AML-193 (cell line): ENCODE measurements at places on chromosomes 6 and 20.

GRCh38 chr6:32697031-32697430 is 30.6 kb upstream of the HLA-DQB1 start:
- no peak for DNase-seq

GRCh38 chr6:33249732-33250630 is 21.7 kb downstream of the VPS52 start:
- no peak for DNase-seq

DNA sequence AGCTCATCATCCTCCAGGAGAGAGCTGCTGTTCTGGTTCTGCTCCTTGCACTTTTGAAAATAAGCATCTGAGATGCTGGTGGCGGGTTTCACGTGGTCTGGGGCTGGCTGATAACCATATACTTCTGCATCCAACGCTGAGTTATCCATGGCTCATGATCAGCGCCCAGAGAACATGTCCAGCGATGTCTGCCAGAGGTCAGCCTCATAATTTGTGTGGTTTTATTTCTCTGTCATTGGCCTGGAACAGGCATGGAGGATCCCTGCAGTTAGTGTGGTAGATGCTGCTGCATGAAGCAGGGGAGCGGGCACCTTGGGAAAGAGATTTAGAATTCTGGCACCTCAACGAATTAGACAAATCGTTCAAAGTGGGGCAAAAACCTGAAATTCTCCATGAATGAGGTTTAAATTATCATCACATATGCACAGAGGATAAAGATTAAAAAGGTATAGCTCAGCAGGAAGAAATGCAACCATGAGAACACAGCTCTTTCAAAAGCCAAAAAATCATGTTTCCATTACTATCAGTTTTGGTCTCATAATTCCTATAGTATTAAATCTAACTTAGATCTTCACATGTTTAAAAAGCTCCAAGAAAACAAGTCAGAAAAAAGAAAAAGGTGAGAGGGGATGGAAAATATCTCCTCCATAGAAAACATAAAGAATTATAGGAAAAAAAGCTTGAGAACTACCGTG is 157.2 kb downstream of the SOD2 start:
- DNase-seq, result no peak

DNA sequence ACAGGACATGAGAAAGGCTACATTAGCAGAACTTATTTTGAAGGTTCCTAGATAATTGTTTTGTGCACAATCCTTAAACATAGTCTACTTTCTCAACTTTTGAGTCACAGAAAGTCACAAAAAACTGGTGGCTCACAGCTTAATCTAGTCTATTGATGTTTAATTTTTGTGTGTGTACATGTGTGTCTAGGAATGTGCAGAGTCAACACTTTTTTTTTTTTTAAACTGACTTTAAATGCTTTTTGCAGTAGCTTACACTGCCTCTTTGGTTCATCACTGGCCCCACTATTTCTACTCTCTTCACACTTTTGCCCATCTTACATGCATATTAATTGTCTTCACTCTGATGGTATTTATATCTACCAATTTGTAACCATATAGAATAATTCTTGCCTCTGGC is 566.9 kb downstream of the BCKDHB start:
- DNase-seq, result no peak

- DNase-seq, result no peak
These were observed 2.3 kb downstream of the BMP6 start for GRCh38 chr6:7727946-7728854.

- DNase-seq, result peak; percentile 41
These were observed 102.8 kb upstream of the TFAP2D start for GRCh38 chr6:50610562-50610961.

GRCh38 chr6:88650029-88650619 is 313.3 kb downstream of the RNGTT start:
- DNase-seq, result no peak

- no peak for DNase-seq
These were observed 100.9 kb downstream of the FUT9 start for GRCh38 chr6:96116674-96117073.

GRCh38 chr6:80967609-80968008 is 784.9 kb downstream of the TENT5A start:
- no peak for DNase-seq

DNA sequence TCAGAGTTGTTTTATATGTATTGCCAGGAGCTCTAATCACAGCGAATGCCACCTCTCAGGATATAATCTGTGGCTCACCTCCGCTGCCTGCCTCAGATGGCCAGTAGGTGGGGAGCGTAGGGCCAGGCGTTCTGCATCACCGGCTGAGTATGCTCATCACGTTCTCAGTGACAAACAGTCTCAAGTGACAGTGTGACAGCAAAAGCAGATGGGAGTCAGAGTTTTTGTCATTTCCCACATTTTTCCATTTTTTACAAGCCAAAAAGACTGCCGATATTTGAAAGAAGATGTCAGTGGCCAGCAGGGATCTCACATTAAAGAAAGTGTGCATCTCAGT is 208.7 kb downstream of the ALDH8A1 start:
- DNase-seq, result no peak

DNA sequence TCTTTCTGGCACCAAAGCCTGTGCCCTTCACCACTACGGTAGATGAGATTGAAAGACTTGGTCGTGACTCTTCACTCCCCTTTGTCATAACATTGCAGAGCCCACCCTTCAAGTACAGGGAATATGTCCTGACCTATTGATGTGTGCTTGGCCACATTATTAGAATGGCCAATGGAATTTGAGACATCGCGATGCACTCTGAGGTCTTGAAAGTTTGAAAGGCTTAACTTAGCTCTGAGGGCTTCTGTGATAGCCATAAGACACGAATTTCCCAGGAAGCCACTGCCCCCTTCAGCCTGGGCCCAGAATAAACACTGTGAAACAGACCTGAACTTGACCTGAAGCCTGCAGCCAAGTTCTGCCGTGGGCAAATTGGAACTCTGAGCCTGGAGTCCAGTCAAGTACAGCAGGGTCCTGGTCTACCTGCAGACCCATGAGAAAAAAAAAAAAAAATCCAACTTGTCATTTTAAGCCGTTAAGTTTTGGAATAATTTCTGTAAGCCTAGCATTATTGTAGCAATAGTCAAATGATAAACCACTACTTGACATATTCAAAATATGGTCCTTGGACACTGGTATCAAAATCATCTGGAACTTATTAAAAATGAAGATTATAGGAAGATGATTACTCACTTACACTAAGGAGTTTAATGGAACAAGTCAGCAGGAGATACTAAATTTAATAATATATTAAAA is 36.9 kb upstream of the TRAF3IP2 start:
- DNase-seq, result peak; percentile 89

- DNase-seq, result no peak
These were observed 4.0 kb downstream of the QKI start for GRCh38 chr6:163418311-163419029.

GRCh38 chr20:43450841-43451799 is 6.6 kb upstream of the SRSF6 start:
- no peak for DNase-seq

GRCh38 chr6:123592426-123592825 is 44.3 kb downstream of the TRDN start:
- no peak for DNase-seq

- DNase-seq, result no peak
These were observed 166.9 kb upstream of the EPHA7 start for GRCh38 chr6:93586306-93586705.

DNA sequence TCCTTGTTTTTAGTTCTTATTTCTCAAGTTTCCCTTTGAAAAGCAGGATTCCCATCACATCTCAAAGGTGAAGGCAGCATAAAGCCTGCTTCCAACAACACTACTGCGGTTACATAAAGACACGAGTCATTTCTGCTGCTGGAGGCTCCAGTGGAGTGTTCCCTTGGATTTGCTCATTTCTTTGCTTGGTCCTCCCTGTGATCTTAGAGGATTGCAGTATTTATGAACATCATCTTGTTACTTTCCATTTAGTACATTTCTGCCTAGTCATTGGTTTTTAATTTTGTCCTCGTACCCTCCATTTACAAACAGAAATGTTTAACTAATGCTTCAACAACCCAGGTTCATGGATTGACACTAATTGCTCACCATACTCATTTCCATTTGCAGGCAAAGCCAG is 298.8 kb downstream of the ZNF217 start:
- DNase-seq, result no peak

- DNase-seq, result no peak
These were observed 219.2 kb upstream of the GMDS start for GRCh38 chr6:2464641-2465040.

DNA sequence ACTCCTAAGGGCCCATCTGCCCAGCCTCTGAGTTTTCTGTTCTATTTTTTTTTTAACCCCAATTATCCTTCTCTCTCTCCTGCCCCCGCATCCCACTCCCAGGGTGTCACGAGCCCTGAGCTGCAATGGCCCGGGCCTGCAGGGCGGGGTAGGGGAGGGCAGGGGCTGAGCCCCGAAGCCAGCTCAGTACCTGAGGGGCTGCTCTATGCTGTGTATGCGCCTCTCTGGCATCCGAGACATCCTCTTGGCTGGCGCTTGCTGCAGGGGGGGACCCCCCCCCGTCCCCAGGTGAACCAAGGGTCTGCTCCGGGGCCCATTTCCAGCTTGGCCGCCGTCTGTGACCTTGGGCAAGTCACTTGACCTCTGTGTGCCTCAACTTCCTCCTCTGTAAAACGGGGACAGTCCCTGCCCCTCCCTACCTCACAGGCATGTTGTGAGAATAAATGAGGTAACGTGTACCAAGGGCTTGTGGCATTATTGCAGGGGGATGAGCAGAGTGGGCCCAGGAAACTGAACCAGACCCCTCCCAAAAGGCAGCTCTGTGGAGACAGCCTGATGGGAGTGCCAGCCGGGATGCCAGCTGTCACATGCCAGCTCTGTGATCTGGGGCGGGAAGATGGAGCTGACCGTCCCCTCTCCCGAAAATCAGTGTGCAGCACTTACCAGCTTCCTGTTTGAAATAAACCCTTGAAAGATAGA is 13.0 kb upstream of the MYL9 start:
- DNase-seq, result no peak

- peak; percentile 54 for DNase-seq
These were observed 48.2 kb upstream of the F13A1 start for GRCh38 chr6:6368684-6369052.

GRCh38 chr6:68572975-68573374 is 62.1 kb upstream of the ADGRB3 start:
- DNase-seq, result no peak

GRCh38 chr6:2020909-2021308 is 224.5 kb downstream of the GMDS start:
- peak; percentile 82 for DNase-seq

DNA sequence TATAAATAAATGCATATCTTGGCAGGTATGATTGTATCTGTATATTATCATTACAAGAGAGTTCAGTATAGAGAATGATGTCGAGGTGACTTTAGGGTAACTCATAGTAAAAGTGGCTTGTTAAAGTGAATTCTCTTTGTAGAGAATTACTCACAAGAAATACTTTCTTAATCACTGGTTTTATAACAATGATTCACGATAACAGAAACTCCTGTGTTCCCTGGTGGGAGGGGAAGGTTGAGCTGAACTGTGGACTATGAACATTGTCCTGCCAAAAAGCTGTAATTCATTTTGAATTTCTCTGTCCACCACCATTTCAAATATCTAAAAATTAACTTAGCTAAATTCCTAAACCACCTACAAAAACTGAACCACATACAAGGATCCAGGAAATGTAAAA is 7.7 kb downstream of the TPMT start:
- no peak for DNase-seq

DNA sequence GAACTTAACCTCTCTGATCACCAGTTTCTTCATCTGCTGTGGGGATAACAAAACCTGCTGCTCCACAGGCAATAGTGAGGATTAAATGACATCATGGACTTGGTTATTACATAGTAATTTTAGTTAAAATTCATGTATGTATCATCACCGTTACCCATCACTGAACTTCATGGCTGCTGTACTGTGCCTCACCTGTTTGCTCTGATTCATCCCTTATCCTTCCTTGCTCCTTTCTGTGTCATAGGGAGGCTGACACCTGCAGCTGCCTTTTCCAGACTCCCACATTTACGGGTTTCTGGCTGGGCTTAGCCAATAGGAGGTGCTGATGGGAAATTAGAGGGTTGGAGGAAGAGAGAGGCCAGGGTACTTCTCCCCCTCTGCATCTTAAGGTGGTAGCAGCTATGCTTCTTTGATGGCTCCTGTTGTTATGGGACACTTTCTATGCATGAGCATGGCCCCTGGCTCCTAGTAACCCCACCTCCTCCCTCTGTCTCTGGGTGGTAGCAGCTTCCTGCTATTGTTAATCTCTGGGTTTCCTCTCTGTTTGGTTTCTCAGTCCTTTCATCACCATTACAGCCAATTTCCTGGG is 332.1 kb downstream of the DHX35 start:
- no peak for DNase-seq

- DNase-seq, result no peak
These were observed 66.8 kb downstream of the DAAM2 start for GRCh38 chr6:39859025-39859424.

DNA sequence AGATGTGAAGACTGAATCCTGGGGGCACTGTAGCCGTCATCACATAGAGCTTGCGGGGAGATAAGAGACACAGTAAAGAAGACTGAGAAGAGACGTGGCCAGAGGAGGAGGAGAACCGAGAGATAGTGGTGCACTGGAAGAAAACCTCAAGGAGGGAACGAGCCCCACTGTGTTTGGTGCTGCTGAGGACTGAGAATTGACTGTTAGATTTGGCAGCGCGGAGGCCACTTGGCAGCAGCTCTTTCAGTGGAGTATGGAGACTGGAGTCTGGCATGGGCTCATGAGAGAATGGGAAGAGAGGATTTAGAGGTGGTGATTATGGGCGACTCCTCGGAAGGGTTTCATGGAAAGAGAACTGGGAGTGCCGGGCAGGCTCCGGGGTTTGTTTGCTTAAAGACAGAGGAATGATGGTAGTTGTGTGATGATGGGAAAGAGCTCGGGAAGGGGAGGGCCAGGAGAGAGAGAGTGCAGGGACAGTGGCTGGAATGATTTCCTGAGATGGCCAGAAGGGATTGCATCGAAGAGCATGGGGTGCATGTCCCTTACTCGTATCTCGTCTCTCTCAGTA is 18.0 kb downstream of the CDYL start:
- DNase-seq, result no peak

- DNase-seq, result no peak
These were observed 219.5 kb downstream of the BTBD9 start for GRCh38 chr6:38420207-38420606.

DNA sequence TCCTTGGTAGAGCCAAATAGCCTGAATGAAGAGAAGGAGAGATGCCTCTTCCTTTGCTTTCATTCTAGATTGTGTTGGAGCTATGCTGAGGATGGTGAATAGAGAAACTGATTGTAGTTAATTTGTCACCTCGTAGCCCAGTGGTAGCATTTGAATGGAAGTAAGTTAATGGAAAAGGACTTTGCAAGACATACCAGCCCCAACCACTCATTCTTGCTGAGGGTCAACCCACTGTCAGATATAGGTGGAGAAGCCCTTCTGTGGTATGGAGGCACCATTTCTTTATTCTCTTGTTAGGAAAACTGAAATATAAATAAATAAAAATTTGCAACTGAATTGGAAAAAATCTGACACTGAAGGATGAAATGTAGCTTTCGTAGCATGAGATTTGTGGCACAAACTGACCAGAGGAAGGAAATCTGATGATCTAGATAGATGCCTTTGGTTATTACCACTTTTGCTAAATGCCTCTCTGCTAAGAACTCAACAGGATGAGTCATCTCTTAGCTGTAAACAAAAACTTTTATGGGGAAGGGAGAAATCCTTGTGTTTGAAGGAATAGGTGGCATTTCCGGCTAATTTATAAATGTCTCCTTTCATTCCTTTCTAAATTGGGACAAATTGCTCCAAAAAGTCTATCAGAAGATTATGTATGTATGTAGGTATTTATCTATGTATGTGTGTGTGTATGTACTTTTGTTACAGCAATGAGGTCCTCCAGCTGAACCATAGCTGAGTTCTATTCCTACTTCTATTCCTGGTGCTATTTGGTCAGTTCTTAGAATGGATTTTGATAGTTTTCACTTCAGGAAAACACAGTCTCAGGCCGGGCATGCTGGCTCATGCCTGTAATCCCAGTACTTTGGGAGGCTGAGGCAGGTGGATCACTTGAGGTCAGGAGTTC is 76.5 kb upstream of the SUPT3H start:
- DNase-seq, result no peak
